CD4-positive, alpha-beta T cell treated with Interleukin-2 at 100 ng/mL for 4 hours (primary cell): ENCODE measurements at places on chromosomes 11 and 22.

DNA sequence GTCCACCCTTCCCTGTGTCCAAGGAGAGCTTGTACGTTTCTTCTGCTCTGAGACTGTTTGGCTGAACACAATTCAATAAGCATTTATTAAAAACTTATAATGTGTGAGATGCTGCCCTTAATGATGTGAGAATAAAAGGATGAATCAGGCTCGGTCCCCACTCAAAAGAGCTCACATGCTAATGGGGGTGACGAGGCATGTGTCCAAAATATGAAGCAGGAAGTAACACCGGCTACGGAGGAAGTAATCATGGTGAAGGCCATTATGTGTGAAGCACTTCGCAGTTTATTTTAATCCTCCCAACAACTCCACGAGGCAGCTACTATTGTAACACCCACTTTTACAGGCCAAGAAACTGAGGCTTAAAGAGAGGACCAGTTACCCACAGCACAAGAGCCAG, 3.4 kb upstream of the RASD2 start:
- DNase-seq = no peak

- no peak for DNase-seq
These were observed 73.0 kb upstream of the APOA1 start for GRCh38 chr11:116910378-116910777.

- DNase-seq = no peak
These were observed 62.5 kb downstream of the SHANK2 start for GRCh38 chr11:71189768-71190315.

DNA sequence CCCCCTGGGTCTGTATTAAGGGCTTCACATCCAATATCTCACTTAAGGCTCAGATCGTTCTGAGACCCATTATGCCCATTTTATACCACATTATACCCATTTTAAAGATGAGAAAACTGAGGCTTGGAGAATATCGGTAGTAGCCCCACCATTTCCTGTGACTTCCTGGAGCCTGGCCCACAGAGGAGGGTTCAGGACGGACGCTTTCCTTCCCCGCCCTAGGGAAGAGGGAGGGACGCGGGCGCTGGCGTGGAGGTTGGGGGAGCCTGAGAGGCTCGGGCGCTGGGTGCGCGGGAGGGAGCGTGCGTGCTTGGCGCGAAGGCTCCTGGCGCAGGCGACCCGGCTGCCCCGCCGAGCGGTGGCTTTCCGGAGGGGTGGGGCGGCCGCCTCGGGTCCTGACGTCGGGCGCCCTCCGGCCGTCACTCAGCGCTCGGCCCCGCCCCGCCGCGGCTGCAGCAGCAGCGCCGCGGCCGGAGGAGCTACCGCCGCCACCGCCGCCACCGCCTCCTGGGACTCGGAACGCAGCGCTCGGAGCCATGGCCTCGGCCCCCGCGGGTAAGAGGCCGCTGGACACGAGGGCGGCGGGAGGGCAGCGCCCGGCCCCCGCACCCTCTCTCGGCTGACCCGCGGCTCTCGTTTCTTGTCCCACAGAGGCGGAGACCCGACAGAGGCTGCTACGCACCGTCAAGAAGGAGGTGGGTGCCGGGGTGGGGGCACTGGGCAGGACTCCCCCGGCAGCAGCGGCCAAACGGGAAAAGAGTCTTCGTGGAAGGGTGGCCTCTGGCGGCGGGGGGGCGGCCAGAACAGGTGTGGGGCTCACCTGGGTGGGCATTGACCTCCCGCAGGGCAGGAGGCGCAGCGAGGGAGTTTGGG, at the start of gene SGSM1:
TSS of gene SGSM1 (plus strand) at position 422 of the 873 bp plus-strand sequence. CDS start at position 537, 115 bp downstream.
- DNase-seq = peak; percentile 63

DNA sequence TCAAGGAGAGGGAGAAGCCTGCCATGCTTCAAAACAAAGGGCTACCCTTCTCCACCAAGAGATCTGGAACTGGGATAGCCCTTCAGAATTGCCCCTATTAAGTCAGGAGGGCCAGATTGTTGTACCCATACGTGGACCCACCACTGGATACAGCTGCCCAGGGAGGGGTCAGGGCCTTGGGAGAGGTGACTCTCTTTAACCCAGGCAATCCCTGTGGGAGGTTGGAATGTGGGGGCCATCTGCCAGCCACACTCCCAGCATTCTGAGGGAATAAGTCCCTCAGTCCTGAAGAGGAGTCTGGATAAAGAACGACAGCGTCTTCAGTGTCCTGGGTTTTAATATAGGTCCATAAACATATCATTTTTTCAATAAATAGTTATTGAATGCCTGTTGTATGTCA, 588.2 kb upstream of the TENM4 start:
- no peak for DNase-seq

DNA sequence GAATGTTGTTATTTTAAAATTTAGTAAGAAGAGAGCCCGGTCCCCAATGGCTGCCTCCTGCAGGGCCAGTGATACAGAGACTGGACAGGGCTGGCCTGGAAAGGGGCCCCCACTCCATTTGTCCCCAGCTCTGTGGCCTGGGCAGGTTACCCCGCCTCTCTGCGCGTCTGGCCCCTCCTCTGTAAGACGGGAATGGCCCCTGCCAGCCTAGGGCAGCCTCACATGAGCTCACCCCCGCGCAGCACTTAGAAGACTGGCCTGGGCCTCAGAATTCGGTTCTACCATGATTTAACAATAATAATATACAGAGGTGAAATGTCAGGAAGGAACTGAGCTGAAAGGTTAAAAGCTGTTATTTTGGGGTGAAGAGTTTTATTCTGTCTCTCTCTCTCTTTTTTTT, 1.3 kb downstream of the APOBEC3G start:
- DNase-seq = peak; percentile 60

GRCh38 chr22:46662226-46662625, 42.0 kb downstream of the GRAMD4 start:
- DNase-seq = no peak

GRCh38 chr22:47259990-47260389, 497.5 kb downstream of the TBC1D22A start:
- no peak for DNase-seq

- DNase-seq = no peak
These were observed 8.3 kb downstream of the CLCF1 start for GRCh38 chr11:67364783-67365722.

GRCh38 chr22:36743011-36743410, 32.9 kb downstream of the IFT27 start:
- no peak for DNase-seq

DNA sequence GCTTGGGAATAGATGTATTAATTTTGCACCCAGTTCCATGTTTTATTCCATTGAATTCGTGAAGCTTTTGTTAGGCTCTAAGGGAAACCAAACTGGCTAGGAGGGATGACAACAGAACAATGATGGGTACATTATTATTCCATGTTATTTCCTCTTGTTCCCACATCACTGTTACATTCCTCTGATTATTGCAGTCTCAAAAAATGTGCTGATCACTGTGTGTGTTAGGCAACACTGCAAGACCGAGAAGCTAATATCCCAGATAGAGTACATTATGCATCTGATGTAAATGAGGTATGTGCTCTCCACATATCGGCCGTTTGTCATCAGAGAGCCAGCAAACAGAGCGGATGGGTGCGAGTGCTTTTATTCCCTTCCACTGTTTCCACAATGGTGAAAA, 327.9 kb downstream of the SOX6 start:
- DNase-seq = no peak

GRCh38 chr11:19820100-19820499, 107.5 kb downstream of the NAV2 start:
- no peak for DNase-seq

- no peak for DNase-seq
These were observed 114.1 kb upstream of the GRAMD1B start for GRCh38 chr11:123316003-123316402.

- DNase-seq = no peak
These were observed 19.3 kb upstream of the ST3GAL4 start for GRCh38 chr11:126336138-126336541.

DNA sequence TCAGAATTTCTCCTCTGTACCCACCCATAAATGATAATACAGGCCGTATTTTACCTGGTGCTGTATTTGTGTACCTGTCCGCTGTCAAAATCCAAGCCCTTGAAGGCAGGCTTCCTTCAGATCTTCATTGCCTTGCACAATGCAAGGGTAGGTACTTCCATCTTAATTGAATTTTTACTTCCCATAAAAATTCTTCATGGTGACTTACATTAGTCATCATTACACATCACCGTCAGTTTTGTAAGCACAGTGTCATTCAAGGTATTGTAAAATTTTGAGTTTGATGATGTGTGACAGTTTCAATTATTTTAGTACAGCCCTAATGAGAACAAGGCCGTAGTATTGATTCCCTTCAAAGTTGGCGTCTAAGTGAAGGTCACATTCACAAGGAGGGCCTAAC, 770 bp upstream of the TSG101 start:
- peak; percentile 26 for DNase-seq

DNA sequence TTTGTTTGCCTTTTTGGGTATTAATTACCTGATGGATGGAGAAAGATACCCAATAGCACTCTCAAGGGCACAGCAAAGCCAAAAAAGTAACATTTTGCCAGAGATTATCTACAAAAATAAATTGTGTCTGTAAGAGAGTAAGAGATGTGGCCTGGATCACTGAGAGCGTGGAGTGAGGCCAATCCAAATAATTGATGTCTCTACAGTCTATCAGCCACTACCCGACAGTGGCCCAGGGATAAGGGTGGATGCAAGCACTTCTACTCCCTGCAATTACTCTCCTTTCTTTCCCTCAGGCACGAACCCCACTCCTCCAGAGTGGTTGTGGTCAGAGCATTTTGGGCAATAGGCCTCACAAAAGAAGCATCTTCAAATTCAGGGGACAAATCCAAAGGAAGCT, 92.3 kb upstream of the ZC3H12C start:
- no peak for DNase-seq

DNA sequence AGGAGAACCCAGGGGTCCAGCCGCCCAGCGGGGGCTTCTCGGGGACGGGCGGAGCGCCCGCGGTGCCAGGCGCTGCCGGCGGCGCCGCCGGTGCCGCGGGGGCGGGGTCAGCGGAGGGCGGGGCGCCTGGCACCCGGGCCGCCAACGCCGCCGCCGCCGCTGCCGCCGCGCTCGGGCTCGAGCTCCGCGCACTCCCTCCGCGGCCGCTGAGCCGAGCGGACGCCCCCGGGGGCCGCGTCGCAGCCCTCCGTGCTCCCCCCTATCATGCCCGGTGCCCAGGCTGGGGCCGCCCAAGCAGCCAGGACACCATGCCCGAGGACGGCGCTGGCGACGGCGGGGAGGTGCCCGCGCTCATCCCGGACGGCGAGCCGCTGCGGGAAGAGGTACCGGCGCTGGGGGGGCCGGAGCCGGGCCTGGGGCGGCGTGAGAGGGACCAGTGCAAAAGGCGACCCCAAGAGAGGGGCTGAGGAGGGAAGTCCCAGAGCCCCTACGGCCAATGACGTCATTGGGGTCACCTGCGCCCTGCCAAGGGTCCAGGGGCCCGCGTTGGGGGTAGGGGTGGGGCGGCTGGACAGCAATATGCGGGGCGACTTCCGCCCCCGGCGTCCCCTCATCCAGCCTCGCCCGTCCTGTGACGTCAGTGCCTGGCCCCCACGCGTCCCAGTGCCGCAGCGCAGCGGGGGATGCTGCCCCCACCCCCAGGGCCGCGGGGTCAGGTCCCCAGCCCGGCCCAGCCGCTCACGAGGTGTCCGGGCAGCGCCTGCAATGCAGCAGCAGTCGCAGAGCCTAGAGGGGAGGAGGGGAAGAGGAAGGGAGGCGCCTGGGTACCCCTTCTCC, at the start of gene TMEM151A:
TSS of gene TMEM151A (plus strand) at position 189 of the 837 bp plus-strand sequence. CDS start at position 309, 120 bp downstream.
- DNase-seq = no peak

GRCh38 chr11:71940561-71941219, 11.8 kb downstream of the RNF121 start:
- no peak for DNase-seq
